ENCODE measurements at places on chromosomes 2 and 18.

DNA sequence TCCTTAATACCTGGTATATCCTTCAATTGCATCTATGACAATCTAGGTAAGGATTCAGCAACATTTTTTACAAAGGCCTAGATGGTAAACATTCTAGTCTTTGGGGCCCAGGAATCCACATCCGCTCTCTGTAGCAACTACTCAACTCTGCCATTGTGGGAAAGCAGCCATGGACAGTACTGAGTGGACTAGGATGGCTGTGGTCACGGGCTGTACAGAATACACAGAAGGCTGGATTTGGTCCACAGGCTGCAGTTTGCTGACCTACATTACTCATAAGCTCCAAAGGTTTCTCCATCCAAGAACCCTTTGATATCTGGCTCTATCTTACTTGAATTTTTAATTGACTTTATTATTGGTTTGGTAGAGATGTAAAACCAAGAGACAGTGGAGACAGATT is 418.3 kb upstream of the LRRTM1 start:
- DNase-seq: no peak

- DNase-seq: no peak
Measured at GRCh38 chr18:76903386-76903785, 81.0 kb downstream of the ZNF236 start.

GRCh38 chr18:2415656-2416055 is 155.6 kb downstream of the METTL4 start:
- DNase-seq: no peak

DNA sequence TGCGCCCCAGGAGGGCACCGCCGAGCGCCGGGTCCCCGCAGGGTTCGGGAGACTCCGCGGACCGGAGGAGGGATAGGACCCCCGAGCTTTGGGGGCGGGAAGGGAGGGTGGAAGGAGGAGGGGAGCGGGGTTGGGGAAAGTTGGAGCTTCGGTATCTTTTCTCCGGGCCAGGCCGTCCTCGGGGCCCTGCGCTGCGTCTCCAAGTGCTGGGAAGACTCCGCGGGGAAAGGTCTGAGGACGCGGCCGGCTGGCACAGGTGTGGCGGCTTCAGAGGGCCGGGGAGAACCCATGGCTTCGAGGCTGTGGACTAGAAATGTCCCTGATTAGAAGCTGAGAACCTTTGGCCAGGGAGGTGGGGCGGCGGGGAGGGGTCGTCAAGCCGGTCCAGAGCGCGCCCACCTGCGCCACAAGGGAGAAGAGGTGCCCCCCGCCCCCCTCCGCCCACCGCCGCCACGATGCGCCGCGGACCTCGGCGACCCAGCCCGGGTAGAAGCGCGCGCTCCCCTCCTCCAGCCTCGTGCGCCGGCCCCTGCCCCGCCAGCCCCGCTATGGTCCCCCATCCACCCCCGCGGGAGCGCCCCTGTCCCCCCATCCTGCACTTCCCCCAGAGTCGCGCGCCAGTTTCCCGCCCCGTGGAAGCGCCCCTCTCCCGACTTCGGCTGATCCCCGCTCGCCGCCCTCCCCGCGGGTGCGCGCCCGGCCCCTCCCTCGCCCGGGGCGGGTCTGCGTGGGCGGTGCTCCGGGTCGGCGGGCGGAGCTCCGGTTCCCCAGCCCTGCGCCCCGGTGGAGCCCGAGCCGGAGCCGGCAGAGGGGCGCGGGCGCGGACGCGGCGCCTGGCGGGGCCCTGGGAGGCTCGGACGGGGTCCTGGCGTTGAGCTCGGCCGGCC is at the start of gene SNTG2:
Gene SNTG2 (plus strand): TSS at position 770 of the 887 bp plus-strand sequence. CDS start 148 bp downstream, outside the sequence.
- DNase-seq: no peak
